ENCODE measurements at places on chromosomes 3 and 15. TPM values are rescaled to one million over a fixed set of nuclear protein-coding genes. Genes with fewer than 3 reads are reported as not detected.

GRCh38 chr15:92883163-92883875 is 16.8 kb upstream of the CHD2 start:
- peak; percentile 42 for DNase-seq

DNA sequence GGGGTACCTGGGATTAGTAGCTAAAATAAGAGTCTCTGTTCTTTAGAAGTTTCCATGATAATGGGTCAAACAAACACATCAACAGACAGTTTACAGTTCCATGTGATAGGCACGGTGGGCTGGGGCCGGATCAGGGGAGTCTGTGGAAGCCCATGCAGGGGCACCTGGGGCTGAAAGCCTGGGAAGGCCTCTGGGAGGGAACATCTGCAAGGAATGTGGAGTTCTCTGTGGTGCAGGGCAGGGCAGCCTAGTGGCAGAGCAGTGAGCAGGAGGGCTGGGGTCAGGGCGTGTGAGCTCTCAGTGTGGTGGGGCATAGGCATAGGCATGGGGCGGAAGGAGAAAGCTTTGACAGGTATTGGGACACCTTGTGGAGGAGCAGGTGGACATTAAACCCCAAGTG is 207.7 kb upstream of the TRIM42 start:
- DNase-seq: no peak

GRCh38 chr3:133448478-133449122 is 48.7 kb downstream of the BFSP2 start:
- DNase-seq: peak; percentile 46

DNA sequence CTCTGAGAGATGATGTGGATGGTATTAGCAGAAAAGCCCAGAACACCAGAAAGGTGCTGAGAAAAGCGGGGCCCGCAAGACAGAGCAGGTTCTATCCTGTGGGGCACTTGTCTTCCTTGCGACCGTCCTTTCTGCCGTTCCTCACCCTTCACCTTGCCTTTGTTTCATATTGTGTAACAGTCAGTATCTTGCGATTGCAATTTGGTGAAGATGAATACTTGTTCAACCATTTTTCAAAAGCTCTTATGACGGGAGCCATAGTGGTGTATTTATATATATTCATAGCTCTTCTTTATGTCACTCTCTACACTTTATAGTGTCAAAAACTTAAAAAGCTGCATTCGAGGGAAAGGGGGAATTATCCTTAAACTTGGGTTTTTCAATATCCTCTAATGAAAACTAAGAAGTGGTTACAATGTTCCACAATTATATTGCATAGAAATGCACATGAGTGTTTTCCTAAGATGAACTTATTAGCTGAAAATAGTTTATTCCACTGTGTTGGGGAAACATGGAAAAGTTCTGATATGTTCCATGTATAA is 797 bp downstream of the MAP3K13 start:
- no peak for DNase-seq

PCSK6 gene
- total RNA-seq: 0.58 TPM

DNA sequence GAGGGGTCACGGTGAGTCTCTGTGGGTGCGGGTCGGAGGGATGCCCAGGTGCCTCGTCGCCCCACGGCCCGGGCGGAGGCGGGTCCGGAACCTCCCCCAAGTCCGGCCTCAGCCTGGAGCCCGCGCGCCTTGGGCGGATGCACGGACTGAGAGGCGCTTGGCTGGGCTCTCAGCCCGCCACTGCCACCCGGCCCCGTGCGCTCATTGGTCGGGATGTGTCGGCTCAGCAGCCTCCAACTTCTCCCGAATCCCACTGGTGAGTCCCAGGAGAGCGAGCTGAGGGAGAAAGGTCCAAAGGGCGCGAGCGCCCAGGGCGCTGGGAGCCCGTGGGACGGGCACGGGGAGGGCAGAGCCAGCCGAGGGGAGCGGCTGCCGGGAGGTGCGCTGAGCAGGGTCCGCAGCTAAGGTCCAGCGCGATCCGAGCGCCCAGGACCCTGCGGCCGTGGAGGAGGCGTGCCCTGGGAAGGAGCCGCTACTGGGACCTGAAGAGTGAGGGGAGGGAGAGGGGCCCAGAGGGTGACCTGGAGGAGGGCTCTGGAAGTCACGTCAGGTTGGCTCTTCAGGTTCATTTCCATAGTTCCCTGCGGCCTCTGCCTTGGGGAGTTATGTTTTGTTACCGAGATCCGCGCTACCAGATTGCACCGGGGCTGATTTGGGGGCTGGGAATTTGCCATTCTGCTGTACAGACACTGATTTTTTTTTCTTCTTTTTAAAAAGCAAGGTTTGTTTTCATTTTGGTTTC is at the start of gene MME:
TSS of gene MME (plus strand) at position 574 of the 742 bp plus-strand sequence. CDS start 3,849 bp downstream, outside the sequence.
- no peak for DNase-seq

DNA sequence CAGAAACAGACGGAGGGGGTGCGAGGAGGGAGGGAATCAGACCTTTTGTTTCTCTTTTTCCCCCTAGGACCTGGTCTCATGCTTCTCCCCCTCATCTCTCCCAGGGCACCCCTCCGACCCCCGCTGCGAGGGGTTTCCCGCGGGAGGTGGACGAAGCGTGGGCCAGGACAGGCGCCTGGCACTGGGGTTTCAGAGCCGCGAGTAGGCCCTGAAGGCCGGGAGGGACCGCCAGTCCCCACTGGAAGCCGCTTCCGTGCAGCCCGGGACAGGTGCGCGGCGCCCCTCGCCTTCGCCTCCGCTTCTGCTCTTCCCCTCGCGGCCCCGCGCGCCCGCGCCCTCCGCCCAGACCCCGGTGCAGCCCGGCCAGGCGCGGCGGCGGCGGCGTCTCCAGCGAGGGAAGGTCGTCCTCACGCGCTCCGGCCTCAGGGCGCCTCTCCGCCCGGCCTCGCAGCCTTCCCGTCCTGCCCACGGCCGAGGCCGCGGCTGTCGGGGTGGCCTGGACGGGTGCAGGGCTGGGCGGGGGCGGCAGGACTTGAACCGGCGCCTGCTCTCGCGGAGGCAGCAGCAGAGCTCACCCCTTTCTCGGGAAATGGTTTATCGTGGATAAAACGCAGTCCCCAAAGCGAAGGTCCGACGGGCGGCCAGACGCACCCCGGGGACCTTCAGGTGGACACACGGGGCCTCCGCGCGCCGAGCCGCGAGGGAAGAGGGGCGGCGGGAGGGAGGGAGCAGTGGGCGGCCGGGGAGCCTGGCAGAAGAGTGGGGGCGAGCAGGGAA is 31.5 kb upstream of the ADAMTS17 start:
- DNase-seq: no peak

DNA sequence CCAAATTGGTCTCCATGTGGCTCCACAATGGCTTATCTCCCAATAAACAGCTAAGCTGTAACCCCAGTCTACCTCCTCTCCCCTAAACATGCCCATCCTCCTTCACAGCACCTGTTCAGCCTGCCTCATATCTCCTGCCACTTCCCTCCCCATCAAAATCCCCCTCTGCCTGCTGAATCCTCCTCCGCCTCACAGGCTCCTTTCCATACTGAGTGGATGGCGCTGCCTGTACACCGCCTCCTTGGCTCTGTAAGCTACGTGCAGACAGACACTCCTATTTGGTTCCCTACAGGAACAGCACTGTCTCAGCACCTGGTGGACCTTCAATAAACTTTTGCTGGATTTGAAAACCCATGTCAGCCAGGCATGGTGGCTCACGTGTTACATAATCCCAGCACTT is 53.7 kb downstream of the ADCY5 start:
- no peak for DNase-seq
